ENCODE measurements at places on chromosomes 13 and 19.

DNA sequence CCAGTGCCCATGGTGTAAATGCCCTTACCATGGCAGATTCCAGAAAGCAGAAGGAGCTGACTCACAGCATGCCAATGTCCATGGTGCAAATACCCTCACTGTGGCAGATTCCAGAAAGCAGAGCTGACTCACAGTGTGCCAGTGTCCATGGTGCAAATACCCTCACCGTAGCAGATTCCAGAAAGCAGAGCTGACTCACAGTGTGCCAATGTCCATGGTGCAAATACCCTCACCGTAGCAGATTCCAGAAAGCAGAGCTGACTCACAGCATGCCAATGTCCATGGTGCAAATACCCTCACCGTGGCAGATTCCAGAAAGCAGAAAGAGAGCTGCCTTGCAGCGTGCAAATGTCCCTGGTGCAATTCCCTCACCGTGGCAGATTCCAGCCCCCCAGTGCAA, 163.8 kb upstream of the SOX1 start:
- DNase-seq: no peak

DNA sequence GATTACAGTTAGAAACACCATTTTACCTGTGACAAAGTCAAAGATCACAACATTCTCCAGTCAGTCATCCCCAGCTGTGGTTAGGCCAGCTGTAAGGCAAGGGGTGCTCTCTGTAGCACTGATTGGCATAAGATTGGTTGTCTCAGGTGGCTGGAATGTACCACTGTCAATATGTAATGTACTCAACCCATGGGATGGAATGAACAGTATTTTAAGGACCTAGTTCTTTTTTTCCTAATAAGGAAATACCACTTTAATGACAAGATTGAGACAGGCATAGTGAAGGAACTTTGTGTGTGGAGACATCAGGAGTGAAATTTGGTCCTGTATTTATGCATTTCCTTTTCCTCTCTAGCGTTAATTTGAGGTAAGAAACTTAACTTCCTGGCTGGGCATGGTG, 310.7 kb downstream of the ITGBL1 start:
- no peak for DNase-seq

DNA sequence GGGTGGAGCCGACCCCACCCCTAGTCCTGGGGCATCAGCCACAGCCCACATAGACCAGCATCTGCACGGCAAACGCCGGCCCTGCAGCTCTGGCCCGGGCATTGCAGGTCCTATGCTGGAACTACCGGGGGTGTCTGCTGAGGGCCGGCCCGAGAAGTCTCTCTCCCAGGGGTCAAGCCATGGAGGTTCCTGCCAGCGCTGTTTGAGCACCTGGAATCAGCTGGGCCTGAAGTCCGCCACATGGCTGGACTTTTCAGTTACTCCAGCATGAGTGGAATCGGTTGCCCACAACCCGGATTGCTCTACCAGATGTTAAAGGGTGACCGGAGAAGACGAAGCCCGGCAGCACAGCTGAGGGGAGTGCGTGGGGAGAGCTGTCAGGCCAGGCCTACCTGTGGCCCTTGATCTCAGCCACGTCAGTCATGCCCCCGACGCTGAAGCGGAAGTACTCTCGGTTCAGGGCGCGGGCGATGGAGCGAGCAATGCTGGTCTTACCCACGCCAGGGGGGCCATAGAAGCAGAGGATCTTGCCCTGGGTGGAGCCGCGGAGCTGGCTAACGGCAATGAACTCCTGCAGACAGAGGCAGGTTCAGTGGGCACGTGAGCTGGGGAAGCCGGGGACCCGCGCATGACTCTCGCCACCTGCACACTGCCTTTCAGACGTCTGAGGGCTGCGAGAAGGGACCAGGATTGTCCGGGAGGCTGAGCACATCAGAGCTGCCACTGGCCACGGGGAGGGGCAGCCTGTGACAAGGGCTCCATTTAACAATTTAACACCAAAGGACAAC, 8.7 kb downstream of the RPL36 start:
- DNase-seq: no peak

DNA sequence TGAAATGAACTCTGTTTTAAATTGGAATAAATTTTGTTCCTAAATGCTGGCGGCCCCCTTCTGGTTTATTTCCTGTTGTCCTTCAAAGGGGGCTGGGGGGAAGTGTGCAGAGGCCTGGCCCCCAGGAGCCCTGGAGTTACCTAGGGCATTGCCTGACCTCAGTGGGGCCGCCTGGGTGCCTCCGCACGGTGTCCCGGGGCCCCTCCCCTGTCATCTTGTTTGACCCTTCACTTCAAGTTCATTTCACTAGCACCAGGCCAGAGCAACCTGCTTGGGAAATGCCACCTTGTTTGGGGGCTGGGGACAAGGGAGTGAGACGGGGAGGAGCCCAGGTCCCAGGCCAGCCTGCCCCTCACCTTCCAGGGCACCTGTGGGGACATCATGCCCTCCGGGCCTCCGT, 11.9 kb upstream of the GNA15 start:
- no peak for DNase-seq

DNA sequence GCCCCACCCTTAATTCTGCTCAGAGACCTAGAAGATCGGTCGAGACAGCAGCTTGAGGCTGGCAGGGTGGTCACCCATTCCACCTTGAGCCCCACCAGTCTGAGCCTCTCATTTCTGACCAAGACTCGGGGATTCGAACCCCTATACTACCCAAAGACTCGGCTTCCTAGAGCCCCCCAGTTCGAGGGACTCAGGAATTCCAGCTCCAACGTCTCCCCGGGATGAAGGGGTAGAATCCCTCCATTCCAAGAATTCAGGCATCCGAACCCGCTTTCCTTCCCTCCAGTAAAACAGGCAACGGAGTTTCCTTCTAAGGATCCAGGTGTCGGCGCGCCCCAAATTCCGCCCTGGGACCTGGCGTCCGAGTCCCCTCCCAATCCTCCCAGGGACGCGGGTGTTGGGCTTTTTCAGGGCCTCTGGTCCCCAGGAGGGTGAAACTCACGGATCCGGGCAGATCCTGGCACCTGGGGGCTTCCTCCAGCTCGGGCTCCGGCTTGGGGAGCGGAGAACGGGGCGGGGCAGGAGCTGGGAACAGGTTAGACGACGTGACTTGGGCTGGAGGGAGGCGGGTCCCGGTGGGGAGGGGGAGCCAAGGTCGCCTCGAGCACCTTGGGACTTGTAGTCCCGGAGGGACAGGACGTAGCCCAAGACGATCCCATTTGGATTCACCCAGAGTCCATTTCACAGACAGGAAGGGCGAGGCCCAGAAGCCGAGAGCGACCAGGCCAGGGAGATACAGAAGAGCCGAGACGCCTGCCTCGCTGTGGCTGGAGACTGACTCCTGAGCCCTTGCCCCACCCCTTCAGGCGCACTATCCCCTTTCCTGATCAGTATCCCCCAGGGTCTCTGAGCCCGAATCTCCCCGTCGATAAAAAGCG, at the start of gene PPP1R13L:
PPP1R13L (minus strand) TSS at position 513 of the 878 bp plus-strand sequence. CDS start 6,751 bp downstream, outside the sequence.
- peak; percentile 27 for DNase-seq

- DNase-seq: peak; percentile 92
Measured at GRCh38 chr19:58581227-58582141, 8.3 kb upstream of the MZF1 start.

GRCh38 chr13:28340272-28340793, 154.6 kb downstream of the FLT1 start:
- no peak for DNase-seq

GRCh38 chr13:31452525-31452924, 252.8 kb downstream of the B3GLCT start:
- no peak for DNase-seq

DNA sequence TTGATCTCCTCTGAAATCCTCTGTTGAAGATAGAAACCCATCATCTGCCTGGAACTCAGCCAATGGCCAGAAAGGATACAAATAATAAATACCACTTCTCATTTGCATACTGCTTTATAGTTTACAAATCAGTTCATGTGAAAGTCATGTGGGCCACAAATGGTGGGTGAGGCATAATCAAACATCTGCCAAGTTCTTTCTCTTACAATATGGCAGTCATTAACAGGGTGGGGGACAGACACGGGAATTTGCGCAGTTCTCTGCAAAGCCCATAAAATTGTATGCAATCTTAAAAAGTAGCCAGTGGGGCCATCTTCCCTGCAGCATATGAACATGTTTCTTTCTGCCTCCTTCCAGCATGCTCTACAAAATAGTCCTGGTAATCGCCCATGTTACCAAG, 59.6 kb downstream of the NUFIP1 start:
- DNase-seq: no peak

DNA sequence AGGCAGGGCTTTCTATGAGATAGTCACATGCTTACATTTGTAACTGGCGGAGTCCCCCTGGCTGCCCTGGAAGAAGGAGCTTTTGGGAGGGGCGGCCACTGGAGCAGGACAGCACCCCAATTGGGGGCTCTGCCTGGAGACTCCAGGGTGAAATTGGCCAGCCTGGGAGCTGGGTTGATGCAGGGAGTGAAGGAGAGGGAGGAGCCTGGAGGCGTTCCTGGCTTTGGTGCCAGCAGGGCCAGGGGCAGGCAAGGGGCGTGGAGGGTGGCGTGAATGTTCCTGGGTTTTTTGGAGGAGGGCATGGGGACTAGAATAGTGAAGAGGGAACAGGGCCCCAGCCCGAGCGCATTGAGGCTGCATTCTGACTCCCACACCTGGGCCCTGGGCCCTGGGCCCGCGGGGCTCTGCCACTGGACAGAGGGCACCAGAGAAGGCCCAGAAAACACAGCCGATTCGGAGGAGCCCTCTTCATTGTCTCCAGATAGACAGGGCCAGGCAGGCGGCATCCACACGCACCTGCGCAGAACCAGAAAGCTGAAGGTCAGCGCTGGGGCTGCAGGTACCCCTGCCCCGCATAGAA, 29.5 kb downstream of the COMP start:
- no peak for DNase-seq

DNA sequence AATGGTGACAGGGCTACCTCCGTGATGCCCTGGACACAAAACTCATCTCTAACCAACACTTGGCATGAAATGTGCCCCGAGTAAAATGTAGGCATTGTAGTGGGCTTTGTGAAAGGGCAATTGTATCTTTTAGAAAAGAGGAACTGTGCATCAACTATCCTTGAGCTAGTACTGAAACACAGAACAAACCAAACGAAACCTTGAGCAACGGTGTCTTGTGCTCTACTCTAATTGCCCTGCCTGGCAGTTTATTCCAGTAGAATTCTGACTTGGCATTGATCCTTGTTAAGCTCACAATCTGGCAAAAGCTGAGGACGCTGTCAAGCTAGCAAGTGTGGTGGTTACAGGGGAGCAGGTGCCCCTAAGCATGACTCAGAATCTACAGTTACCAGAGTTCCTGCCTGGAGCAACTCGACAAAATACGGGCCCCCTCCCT, 707.1 kb upstream of the SPRY2 start:
- no peak for DNase-seq

DNA sequence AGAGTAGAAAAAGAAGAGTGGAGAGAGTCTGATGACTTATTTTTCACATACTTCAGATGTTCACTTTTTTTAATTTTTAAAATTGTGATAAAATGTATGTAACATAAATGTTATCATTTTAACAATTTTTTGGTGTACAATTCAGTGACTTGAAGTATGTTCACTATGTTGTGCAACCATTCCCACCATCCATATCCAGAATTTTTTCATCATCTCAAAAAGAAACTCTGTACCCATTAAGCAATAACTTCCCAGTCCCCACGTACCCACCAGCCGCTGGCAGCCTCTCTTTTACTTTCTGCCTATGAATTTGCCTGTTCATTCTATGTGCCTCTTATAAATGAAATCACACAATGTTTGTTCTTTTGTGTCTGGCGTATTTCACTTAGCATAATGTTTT, 43.3 kb downstream of the SKA3 start:
- no peak for DNase-seq

DNA sequence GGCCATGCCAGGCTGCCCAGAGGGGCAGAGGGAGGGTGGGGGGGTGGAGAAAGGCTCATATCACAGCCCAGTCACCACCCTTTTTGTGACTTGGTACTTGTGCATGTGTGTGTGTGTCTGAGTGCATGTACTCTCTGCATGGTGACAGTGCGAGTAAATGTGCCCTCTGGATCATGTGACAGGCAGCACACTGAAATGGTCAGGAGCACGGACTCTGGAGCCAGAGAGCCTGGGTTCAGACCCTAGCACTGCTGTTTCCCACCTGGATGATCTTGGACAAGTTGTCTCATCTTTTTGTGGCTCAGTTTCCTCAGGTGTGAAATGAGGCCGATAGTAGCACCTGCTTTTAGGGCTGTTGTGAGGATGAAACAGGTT, 2.0 kb downstream of the CIC start:
- DNase-seq: no peak

GRCh38 chr19:11506101-11506555, 489 bp upstream of the ZNF653 start:
- DNase-seq: no peak

DNA sequence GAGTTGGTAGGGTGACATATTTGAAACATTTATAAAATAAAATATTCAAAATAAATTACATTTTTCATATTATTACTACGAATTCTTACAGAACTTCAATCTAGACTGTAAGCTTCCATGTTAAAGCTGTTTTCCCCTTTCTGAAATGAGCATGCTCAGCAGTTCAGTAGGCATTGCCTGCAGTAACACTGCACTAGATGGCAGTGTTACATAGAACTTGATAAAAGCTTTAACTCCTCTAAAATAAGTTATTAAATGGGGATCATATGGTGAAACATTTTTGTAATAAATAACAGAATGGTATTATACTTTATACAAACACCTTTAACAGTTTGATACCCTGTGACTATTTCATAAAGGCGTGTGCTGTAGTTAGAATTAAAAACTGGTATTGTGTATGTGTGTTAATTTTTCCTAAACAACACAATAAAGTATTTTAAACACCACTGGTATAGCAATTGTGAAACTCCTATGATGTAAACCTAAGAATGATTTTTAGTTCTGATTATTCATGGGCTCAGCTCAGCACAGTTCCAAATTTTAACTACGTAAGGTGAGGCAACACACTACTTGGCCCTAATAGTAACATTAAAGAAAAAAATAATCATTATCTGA, 11.6 kb upstream of the GPR18 start:
- DNase-seq: no peak

GRCh38 chr19:53333066-53333462, 485 bp upstream of the ZNF845 start:
- DNase-seq: no peak

Measured in activated CD4-positive, alpha-beta T cell treated with anti-CD3 and anti-CD28 coated beads for 24 hours (primary cell).